ENCODE measurements at places on chromosomes 7 and 10. TPM values are rescaled to one million over a fixed set of nuclear protein-coding genes. Genes with fewer than 3 reads are reported as not detected.
A peak's percentile ranks its signal among the peaks of the same experiment; 100 is the strongest.

FOXI2 gene
- not detected for total RNA-seq

CAV1 gene
- 32.6 TPM for total RNA-seq

GRCh38 chr10:72322030-72322279, 32.8 kb downstream of the DNAJB12 start:
- no peak overlapping the region for H3K4me3 ChIP-seq
- peaks cover 62% of the 10 kb centered on the region for H3K4me1 ChIP-seq
- DNase-seq = no peak

- no peaks in the 10 kb centered on the region for H3K36me3 ChIP-seq
- no peak for DNase-seq
- H3K4me3 ChIP-seq = no peak overlapping the region
- H3K27me3 ChIP-seq = no peaks in the 10 kb centered on the region
Measured at GRCh38 chr10:78716043-78716660, 352.6 kb upstream of the ZMIZ1 start.

GRCh38 chr7:68166525-68166924, 1169.9 kb downstream of the TYW1 start:
- no peaks in the 10 kb centered on the region for H3K4me1 ChIP-seq
- no peak for DNase-seq
- H3K36me3 ChIP-seq = no peaks in the 10 kb centered on the region
- H3K4me3 ChIP-seq = no peak overlapping the region
- H3K27ac ChIP-seq = no peak overlapping the region

CXCL12 gene
- total RNA-seq = 158 TPM

- no peaks in the 10 kb centered on the region for H3K36me3 ChIP-seq
- no peaks in the 10 kb centered on the region for H3K4me1 ChIP-seq
- no peak overlapping the region for H3K27ac ChIP-seq
- no peak for DNase-seq
Measured at GRCh38 chr10:52756295-52756694, 16.3 kb downstream of the MBL2 start.

UROS gene
- 15.8 TPM for total RNA-seq

HDAC9 gene
- total RNA-seq = 4.9 TPM

DNA sequence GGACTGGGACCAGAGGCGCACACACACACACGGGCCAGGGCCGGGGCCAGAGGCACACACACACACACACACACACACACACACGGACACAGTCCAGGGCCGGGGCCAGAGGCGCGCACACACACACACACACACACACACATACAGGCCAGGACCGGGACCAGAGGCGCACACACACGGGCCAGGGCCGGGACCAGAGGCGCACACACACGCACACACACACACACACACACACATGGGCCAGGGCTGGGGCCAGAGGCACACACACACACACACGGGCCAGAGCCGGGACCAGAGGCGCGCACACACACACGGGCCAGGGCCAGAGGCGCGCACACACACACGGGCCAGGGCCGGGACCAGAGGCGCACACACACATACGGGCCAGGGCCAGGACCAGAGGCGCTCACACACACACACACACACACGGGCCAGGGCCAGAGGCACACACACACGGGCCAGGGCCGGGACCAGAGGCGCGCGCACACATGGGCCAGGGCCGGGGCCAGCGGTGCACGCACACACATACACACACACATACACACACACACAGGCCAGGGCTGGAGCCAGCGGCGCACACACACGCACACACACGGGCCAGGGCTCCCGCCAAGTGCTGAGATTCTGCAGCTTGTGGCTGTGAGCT, 268.8 kb downstream of the ELFN1 start:
- H3K27me3 ChIP-seq = no peaks in the 10 kb centered on the region
- no peak for DNase-seq
- H3K4me3 ChIP-seq = no peak overlapping the region

GRCh38 chr10:73529089-73529832, 33.4 kb upstream of the PPP3CB start:
- H3K36me3 ChIP-seq = peaks cover 5% of the 10 kb centered on the region
- DNase-seq = peak; percentile 48
- H3K27ac ChIP-seq = no peak overlapping the region
- no peak overlapping the region for H3K4me3 ChIP-seq

EVX1 gene
- not detected for total RNA-seq

GJD4 gene
- total RNA-seq = not detected

TMEM229A gene
- total RNA-seq = not detected

DNA sequence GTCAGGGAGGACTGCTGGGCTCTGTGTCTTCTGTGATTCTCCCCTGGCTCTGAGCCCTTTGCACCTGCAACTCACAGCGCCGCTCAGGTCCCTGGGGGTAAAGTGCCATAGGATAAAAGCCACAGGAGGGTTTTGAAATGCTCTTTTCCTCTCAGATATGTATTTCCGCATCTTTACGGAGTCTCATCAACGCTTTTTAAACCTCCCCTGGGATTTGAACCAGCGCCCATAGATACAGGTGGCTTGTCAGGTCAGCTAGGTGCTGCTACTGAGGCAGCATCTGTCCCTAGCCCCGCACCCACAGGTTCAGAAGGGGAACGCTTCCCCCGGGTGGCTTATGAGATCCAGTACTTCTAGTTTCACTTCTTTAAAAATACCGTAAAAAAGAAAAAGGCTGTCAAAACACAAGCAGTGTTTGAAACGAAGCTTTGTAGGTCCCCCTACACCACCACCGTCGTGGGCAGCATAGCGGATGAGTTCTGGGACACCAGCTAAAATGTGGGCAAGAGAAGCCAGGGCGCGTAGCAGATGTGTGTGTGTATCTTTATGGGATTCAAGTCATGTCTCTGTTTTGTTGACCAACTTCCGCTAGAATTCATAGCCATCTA, 173.5 kb downstream of the CUX1 start:
- peaks cover 9% of the 10 kb centered on the region for H3K4me1 ChIP-seq
- H3K27me3 ChIP-seq = no peaks in the 10 kb centered on the region
- H3K27ac ChIP-seq = no peak overlapping the region
- H3K36me3 ChIP-seq = no peaks in the 10 kb centered on the region
- DNase-seq = no peak

GALNT17 gene
- 27.4 TPM for total RNA-seq

GRCh38 chr7:132179080-132179430, 397.2 kb downstream of the PLXNA4 start:
- no peak overlapping the region for H3K4me3 ChIP-seq
- no peak overlapping the region for H3K27ac ChIP-seq
- no peaks in the 10 kb centered on the region for H3K36me3 ChIP-seq
- H3K4me1 ChIP-seq = no peaks in the 10 kb centered on the region
- no peak for DNase-seq

C7orf33 gene
- total RNA-seq = not detected

PRKRIP1 gene
- 25.2 TPM for total RNA-seq

DNA sequence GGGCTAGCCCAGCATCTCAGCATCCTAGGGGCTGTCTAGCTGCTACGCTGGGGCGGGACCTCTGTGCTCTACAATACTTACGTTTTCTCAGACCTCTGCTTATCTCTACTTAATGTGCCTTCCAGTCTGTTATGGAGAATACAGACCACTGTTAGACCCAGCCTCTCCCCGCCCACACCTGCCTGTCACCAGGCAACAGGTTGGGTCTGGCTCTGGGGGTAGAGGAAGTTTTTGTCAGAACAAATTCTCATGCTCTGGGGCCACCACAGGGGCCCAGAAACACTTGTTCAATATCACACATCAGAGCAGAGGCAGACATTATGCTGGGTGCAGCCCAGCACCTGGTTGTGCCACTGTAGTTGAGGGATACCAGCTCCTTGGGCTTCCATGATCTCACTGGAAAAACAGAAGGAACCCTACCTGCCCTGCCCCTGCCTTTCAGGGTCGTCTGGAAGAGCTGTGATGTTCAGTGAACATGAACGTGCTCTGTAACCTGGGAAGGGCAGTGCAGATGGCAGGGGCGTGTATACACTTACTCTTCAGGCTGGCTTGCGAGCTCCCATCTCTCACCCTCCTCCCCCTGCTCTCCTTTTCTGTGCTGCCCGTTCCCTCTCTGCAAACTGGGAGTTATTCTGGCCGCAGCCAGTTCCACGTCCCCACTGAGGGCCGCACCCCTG, 135.2 kb upstream of the PODXL start:
- no peak overlapping the region for H3K4me3 ChIP-seq
- H3K27me3 ChIP-seq = no peaks in the 10 kb centered on the region
- H3K4me1 ChIP-seq = no peaks in the 10 kb centered on the region
- no peaks in the 10 kb centered on the region for H3K36me3 ChIP-seq
- no peak overlapping the region for H3K27ac ChIP-seq

GRCh38 chr7:98233219-98234070, 18.6 kb downstream of the TECPR1 start:
- no peak overlapping the region for H3K27ac ChIP-seq
- H3K4me1 ChIP-seq = peaks cover 16% of the 10 kb centered on the region
- H3K4me3 ChIP-seq = no peak overlapping the region
- H3K36me3 ChIP-seq = peaks cover 2% of the 10 kb centered on the region
- no peak for DNase-seq

DNA sequence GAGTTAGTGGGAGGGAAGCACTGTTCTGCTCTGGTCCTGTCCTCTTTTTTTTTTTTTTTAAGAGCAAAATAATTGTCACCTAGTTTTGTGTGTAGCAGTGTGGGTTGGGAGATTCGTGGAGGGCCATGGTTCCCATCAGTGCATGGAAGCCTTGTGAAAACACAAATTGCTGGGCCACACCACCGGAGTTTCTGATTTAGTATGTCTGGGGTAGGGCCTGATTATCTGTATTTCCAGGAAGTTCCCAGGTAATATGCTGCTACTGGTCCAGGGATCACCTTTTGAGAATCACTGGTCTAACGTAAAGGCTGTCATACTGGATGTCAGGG, 191.3 kb downstream of the GATA3 start:
- DNase-seq = no peak
- H3K4me3 ChIP-seq = no peak overlapping the region
- H3K36me3 ChIP-seq = no peaks in the 10 kb centered on the region
- H3K27ac ChIP-seq = no peak overlapping the region
- no peaks in the 10 kb centered on the region for H3K4me1 ChIP-seq
- no peaks in the 10 kb centered on the region for H3K27me3 ChIP-seq

DNA sequence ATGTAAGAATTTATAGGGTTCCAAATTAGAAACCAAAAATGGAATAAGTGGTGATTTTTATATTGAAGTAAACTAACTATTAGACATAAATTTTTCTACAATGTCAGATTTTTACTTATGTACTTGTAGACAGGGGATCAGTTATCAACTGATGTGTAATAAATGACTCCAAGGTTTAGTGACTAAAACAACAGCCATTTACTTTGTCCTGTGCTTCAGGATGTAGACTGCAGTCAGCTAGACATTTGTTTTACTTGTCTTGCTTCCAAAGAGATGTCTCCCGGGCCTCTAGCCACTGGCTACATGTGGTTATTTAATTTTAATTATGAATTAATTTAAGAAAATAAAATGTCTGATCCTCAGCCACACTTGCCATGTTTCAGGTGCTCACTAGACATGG, 249.7 kb upstream of the IGFBP3 start:
- H3K4me1 ChIP-seq = peaks cover 34% of the 10 kb centered on the region
- H3K27ac ChIP-seq = no peak overlapping the region
- H3K36me3 ChIP-seq = no peaks in the 10 kb centered on the region
- H3K4me3 ChIP-seq = no peak overlapping the region
